ENCODE measurements at places on chromosomes 5 and 9.

- no peak for DNase-seq
Observed at GRCh38 chr5:59790776-59791475, 102.6 kb downstream of the PDE4D start.

DNA sequence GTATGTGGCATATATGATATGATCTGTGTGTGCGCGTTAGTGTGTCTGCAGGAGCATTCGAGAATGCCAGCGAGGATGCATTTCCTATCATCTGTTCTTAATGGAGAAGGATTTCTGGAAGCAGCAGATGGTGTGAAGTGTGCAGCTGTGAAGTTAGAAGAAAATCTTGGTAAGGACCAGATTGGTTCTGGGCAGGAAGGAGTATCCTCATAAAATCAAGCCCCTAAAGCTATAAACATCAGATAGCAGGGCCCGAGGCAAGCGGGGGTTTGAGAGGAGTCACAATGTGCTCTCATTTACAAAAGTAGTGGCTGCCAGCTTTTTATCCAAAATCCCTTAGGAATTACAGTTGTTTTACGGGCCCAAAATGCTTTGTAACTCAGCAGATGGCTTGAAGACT, 40.0 kb downstream of the DAPK1 start:
- DNase-seq, result no peak

DNA sequence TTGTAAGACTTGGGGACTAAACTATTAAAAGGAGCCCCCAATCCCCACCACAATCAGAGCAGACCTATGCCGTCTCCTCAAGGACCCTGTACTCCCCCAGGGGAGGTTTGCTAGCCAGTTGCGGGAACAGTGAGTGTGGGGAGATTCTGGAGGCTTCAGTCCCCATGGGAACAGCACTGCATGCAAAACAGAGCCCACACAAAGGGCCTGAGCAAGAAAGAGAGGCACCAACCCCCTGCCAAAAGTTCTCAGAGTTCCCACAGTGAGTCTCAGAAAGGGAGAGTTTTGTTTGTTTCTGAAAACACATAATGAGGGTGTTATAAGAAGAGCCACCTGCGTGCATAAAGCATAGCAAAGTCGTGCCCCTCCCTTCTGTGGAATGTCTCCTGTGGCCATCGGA, 56.6 kb downstream of the CFAP90 start:
- DNase-seq, result no peak

- no peak for DNase-seq
Observed at GRCh38 chr9:117247266-117247665, 167.6 kb downstream of the ASTN2 start.

DNA sequence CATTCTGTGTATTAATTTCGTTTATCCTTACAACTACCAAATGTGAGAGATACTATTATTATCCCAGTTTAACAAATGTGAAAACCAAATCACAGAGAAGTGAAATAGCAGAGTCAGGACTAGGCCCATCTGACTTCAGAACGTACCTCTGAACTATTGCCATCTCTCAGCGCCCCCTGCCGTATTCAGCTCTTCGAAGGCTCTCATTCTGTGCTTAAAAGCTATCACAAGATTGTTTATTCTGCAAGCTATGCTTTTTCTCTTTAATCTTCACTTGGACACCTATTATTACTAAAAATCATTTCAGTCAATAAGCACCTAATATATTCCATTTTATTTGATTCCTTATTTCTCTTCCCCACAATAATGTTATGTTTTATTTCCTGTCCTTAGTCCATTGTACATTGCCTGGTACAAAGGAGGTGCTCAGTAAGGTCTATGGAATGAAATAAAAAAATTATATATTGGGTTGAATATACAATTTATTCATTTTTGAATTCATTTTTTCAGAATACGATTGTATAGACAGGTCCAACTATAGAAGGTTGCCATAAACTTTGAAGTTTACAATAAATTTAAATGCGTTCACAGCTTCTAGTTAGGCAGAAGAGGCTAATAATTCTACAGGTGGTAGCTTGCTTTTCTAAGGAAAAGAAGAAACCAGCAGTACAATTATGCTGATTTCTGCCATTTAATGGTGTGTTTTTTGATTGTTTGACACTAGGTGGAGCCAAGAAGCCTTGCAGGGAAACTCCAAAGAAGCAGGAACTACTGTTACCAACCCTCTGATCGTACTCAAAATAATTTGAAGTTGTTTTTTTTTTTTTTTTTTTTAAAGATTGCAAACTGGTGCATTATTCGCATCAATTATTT, 202.2 kb upstream of the DMRTA1 start:
- DNase-seq, result peak; percentile 36

DNA sequence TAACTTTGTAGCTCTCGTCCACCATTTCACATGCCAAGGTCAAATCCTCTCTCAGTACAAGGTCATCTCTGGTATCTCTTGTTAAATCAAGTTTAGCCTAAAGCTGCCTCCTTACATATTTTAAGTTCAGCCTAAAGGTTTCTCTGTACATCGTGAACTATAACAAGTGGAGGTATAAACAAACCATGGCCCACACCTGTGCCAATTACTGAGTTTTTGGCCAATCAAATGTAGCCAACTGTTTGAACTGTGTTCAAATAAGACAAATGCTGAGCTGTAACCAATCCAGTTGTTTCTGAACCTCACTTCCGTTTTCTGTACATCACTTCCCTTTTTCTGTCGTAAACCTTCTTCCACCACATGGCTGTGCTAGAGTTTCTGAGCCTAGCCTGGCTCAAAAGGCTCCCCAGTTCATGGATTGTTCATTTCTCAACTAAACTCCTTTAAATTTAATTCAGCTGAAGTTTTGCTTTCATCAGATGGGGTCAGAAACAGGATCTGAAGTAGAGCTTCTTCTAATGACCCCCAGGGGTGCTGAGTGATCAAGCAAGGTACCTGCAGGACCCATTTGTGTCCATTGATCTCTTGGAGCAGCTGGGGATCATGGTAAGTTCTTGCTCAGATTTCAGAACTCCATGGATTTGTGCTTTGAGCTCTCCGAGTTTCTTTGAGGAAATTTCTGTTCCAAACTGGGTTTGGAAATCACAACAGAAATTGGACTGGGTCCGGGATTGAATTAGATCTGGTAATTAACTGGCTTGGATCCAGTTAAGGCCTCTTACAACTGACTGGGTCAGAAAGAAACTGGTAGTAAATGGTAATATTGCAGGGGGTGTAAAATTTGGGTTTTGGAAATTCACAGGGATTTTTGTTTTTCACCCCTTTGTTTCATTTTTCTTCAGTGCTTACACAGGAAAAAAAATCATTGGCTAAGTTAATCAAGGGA, 11.0 kb upstream of the NANS start:
- no peak for DNase-seq

- DNase-seq, result no peak
Observed at GRCh38 chr9:110188991-110189390, 19.0 kb downstream of the C9orf152 start.

DNA sequence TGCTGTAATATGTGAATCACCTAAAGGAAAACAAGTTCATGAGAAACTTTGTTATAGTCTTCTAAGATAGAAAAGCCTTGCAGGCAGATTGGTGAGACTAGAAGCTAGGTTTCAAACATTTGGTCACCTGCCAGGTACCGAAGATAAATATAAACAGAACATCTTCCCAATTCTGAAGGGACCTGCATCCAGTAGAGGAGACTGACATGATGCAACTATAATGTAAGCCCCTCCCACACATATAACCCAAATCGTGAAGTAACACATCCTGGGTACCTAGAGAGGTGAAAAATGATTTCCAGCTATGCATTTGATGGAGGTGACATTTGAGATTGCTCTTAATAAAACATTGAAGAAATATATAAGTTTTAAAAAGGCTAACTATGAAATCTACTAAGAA, 29.9 kb downstream of the SHLD3 start:
- no peak for DNase-seq

DNA sequence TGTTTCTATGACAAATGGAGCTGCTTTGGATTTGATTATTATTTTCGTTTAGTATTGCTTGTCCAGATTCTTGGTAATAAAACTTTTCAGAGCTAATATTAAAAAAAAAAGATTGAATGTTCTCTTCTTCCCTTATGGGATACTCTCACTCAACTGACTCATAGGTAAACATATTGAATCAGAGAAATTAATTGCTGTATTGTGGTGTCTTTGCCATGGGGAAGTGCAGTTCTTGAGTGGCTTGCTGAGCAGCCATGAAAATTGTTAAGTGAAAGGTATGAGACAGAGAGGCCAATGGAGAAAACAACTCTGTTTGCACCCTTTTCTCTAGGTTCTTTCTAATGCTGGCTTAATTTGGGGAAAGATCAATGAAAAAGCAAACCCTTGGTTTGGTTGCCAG, 149.9 kb upstream of the HMHB1 start:
- DNase-seq, result no peak

DNA sequence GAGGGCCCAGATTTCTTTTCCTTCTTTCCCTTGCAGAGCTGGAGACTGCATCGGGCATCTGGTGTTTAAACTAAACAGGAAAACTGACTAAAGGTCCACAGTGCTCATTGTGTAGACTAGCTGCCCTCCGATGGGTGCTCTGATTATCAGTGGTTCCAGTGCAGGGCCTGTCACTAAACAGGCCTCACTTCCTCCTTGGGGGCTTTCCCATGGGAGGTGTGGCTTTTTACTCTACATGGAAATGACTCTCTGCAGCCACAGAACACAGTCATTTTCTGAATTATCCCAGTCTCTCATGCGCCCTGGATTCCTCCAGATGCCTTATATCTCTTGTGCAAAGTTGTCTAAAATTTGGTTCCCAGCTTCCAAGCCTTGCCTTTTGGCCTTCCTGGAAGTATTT, 199.2 kb downstream of the TRIO start:
- DNase-seq, result no peak

DNA sequence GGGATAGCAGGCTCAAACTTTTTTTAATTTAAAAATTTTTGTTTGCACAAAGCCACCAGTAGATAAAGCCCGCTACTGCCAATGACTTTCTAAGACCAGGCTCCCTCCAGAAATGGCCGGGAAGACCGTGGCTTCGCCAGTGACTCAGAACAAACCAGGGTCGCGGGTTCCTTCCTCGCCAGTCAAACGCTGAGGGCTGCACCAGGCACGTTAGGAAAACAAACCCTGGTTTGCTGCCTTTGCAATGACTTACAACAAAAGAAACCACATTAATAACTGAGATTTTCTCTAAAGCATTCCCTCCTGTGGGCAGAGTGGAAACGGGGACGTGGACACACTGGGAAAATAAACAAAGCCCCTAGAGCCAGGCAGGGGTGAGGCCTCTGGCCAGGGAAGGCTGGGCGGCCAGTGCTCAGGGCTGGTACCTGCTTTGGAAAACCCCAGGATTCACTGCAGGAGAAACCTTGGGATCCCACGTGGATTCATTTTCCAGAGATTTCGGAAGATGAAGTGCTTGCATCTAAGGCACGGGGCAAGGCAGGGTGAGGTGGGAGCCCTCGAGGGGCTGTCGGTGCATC, 3.8 kb downstream of the PRRX2 start:
- peak; percentile 93 for DNase-seq

- no peak for DNase-seq
Observed at GRCh38 chr5:10624206-10624605, 60.3 kb downstream of the ANKRD33B start.

Data from AG08396 (cell line).